ENCODE measurements at places on chromosomes 3 and 15.
A peak's percentile ranks its signal among the peaks of the same experiment; 100 is the strongest.

DNA sequence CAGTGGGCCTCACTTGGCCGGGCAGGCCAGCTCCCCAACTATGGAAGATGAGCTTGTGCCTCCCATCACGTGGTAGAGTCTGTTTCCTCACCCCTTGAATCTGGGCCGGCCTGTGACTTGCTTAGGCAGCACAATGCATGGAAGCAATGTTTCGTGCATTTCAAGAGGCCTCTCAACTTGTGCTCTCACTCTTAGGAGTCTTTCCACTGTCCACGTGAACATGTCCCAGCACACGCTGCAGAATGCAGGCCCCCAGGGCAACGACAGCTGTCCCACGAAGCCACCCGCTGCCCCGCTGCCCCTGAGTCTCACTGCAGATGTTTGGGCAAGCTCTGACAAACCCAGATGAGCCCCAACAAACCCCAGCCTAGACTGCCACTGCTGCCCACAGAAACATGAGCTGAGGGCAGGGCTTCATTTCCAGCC is 27.2 kb upstream of the SLC41A3 start:
- no peak for DNase-seq

GRCh38 chr3:77236118-77236517 is 196.2 kb downstream of the ROBO2 start:
- DNase-seq: no peak

DNA sequence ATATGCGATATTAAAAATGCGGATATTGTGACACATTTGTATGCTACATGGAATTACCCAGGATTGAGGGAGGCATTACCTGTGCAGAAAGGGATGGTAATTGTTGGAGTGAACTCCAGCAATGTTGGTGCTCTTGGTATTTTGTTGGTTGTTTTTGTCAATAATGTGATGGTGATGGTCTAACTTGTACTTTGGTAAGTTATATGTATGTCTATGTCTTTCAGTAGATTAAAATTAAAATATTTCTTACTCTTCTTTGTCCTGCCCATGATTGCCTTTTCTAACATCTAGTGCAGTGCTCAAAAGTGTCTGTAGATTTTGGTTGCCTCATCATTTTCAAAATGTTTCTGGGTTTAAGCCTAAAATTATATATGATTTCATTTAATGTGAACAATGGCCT is 192.7 kb downstream of the ROBO2 start:
- no peak for DNase-seq

DNA sequence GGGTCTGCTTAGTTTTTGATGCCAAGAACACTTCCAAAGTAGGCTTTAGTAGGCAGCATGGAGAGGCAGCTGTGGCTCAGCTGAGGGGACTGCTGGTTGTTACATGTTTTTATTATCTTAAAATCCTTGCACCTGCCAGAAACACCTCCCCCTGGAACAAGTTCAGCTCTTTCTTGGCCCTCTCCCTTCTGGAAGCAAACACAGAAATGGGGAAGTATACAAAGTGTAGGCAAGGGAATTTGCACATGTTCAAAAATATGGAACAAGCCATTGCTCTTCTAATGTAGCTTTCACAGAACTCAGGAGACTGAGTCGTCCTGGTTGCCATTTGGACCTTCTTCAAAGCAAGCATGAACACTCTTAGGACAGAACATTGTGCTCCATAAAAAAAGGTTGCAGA is 169.1 kb upstream of the SEMA6D start:
- DNase-seq: no peak

GRCh38 chr3:98556164-98557130 is 24.7 kb downstream of the GPR15 start:
- DNase-seq: peak; percentile 32

- no peak for DNase-seq
Measured at GRCh38 chr3:110027446-110028080, 690.2 kb upstream of the DPPA4 start.
